ENCODE measurements at places on chromosomes 4 and X.

DNA sequence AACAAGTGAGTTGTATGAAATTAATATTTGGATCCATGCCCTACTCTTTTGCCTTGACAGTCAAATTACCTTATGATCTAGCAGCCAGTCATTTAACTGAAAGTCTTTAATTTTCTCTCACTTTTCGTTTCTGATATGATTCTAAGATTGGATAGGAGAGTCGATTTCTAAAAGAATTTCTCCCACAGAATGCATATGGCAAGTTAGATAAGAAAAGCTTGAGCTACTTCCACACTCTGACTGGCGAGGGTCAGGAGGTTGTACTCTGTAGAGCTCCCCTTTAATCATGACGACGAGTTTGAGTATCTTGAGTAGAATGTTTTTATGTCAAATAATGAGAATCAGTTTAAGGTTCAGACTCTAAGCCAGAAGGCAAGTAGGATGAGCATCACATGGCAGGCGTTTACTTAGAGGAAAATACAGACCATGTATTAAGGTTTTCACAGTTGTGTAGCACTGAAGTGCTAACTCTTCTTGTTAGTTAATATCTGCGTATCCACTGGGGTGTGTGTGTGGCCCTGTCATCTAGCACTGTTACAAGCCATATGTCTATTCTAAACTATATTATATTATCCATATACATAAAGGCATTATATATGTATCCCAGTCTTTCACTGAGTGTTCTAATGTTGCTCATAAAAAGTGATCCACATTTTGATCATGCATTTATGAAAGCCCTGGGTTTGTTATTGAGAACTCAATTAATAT, 37.8 kb downstream of the LRP2BP start:
- no peak for DNase-seq

GRCh38 chrX:132393085-132393484, 95.8 kb downstream of the MBNL3 start:
- DNase-seq = no peak

DNA sequence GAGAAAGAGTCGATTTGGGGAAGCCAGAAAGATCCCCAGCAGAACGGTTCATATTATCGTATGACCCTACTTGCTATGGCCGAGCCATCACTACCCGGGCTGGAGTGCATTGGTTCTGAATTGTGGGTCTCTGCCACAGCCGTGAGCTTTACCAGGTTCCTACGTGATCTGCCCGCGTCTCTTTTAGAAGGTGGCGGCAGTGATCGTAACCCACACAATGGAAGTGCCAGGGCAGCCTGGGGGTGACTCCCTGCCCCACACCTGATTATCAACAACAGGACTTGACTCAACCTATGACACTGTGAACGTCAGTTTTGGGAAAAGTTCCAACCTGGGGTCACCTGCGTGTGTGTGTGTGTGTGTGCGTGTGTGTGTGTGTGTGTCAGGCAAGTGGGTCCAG, 90.8 kb downstream of the SHOX start:
- no peak for DNase-seq

- peak; percentile 52 for DNase-seq
Observed at GRCh38 chr4:2364654-2365053, 53.8 kb downstream of the ZFYVE28 start.

DNA sequence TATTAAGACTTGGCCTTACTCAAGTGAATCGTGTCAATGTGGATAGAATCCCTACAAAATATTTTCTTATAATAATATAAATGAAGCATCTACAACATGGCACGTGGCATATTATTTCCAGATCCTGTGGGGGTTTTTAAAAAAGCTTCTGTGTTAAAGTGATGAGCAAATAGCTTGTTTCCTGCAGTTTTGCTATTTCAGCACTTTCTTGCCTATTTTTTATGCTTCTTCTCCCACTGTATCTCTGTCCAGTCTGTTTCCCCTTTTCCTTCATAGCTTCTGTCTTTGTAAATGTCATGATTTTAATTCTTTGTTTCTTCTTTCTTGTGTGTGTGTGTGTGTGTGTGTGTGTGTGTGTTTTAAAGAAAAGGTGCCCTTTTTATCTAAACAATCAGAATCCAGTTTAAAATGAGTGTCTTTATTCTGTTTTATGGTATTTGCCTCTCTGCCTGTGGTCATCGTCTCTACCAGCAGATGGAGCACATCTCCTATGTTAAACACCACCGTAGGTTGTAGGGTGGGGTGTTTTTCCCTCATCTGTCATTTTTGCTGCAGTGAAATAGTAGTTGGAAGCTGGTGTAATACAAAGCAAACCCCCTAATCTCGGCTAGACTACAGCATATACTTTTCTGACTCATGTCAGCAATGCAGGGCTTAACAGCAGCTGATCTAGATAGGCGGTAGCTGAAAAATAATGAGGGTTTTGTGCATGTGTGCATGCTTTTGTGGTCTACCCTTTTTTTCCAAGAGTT, 33.1 kb downstream of the FTHL17 start:
- DNase-seq = no peak

DNA sequence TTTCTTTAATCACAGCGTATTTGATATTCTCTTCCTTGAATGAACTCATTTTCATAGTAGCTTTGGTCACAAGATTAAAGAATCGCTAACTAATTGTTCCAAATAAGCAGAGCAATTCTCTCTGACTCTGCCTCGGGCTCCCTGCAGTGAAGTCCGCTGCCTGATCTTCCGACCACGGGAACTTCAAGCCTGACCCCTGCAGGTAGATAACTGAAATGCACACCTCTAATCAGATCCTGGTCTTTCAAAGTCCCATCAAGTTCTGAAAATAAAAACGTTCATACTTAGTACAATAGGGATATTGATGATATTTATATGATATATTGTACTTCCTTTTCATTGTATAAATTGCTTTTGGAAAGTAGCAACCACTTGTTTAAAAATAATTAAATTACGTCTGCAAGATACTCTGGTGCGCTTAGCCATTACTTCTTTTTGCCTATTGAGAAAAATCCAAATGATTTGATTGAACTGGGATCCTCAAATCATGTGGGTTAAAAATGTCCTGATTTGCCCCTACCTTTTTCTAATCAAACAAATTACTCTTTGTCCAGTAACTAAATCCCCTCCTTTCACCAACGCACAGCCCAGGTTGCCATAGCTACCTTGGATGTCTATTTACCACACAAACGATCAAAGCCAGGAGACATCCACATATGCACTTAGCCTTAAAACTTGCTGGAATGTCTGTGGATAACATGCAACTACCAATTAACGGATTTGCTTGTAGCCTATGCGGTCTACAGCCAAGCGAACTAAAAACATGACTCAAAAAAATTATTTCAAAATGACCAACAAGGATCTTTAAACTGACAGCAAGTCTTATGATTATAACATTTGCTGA, 4.2 kb downstream of the MID1 start:
- DNase-seq = no peak

DNA sequence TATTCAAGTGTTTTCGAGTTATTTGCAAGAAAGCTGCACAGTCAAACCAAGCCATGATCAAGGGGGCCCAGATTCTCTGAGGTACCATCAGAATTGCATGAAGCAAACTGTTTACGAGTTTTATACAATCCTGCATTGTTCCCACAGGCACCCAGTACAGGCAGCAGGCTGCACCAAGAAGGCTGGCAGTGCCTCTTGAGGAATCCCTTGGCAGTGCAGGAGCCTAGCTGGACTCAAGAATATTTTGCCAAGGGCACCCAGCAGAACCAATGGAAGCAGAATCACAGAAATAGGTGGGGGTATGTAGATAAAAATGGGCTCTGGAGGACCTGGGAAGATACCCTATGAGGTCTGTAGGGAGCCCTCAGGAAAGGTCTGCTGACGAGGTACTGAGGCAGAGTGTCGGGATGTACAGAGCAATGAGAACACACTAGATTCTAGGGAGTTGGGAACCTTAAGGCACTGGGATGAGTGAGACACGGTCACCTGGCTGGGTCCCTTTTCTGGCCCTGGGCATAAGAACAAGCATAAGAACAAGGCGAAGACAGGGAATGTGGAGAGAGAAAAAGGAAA, 2.5 kb upstream of the PLP1 start:
- no peak for DNase-seq

DNA sequence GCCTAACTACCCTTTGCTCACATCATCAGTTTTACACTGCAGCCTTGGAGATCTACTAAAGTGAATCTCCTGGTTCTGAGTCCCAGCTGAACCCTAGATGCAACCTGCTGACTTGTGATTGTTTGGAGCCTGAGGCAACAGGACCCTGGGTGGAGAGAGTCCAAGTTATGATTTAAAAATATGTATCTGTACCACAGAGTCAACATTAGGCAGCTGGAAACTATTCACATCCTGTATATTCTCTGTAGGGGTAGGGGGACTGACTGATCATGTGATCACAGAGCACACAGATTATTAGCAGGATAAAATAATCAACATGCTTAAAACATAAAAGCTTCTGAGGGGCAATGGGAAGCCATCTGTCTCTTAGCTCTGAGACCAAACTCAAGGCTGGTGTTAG, 52.1 kb downstream of the CT47B1 start:
- DNase-seq = no peak

GRCh38 chr4:60913002-60913401, 287.1 kb upstream of the ADGRL3 start:
- DNase-seq = no peak

DNA sequence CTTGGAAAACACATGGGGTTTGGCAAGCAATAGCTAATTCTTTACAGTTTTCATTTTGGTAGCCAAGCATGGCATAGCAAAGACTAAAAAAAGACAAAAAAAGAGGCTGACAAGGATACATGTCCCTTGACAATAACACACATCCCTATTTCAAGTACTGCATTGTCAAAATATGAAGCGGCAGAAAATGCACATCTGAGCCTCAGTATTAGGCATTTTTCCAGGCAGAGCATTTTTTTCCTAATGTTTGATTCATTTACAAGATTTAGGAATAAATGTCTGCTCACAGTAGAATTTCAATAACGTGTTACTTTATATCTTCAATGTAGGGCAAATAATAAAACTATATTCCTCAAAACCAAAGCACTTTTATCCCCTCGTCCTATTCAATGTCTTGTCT, 216.3 kb upstream of the PCDH18 start:
- DNase-seq = no peak

- no peak for DNase-seq
Observed at GRCh38 chrX:2263203-2263602, 237.6 kb downstream of the DHRSX start.

GRCh38 chr4:166277401-166277800, 404.4 kb downstream of the TLL1 start:
- no peak for DNase-seq

DNA sequence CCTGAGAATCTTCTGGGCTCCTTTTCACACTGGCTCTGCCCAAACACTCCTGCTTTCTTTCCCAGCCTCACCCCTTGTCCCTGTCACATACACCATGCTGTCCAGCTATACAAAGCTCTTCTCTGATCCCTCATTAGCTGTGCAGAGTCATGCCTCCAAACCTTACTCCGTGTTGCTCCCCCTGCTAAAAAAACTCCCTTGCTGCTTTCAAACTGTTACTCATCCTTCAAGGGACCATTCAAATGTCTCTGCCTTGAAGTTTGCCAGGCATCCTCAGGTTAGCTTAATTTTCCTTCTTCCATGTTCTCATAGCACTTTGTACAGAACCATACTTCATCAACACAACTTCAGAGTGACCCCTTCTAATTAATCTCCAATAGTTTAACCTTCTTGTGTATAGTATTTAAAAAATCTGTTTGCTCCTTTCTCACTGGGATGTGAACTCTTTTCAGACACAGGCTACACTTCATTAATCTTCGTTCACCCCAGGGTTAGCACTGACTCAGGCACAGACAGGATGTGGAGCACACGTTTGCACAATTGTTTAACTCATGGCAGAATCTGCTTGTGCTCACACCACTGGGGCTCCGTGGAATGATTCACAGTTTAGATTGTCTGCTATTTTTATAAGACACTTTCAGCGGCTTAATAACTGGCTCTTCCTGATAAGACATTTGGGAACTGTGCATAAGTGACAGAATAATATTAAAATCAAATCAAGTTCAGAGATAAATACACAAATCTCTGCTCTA, 21.4 kb upstream of the SEL1L3 start:
- no peak for DNase-seq

- DNase-seq = no peak
Observed at GRCh38 chrX:69088171-69088938, 76.9 kb downstream of the PJA1 start.

GRCh38 chr4:122980860-122981259, 58.5 kb upstream of the NUDT6 start:
- DNase-seq = no peak

DNA sequence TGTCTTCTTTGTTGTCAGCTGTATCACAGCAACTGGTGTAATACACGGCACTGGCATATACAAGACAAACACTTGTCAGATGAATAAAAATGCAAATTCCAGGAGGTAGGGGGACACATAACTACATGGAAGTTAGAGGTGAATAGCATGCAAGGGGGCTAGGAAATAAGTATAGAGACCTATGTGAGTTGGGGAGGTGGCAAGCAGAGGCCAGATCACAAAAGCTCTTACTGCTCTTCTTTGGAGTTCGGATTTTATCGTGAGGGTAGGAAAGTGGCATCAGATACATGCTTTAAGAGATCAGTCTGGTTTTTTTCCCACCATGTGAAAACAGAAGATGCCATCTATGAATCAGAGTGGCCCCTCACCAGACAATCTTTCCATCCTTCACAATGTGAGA, 2.8 kb upstream of the SRP72 start:
- DNase-seq = no peak

GRCh38 chrX:45876206-45876605, 669.0 kb downstream of the ZNF674 start:
- DNase-seq = no peak

- no peak for DNase-seq
Observed at GRCh38 chr4:7394681-7395451, 39.9 kb downstream of the PSAPL1 start.

- DNase-seq = no peak
Observed at GRCh38 chr4:148827781-148828180, 385.6 kb upstream of the NR3C2 start.

GRCh38 chr4:1870328-1870577, 940 bp upstream of the NSD2 start:
- peak; percentile 81 for DNase-seq

- no peak for DNase-seq
Observed at GRCh38 chr4:85514117-85514516, 39.2 kb downstream of the ARHGAP24 start.

DNA sequence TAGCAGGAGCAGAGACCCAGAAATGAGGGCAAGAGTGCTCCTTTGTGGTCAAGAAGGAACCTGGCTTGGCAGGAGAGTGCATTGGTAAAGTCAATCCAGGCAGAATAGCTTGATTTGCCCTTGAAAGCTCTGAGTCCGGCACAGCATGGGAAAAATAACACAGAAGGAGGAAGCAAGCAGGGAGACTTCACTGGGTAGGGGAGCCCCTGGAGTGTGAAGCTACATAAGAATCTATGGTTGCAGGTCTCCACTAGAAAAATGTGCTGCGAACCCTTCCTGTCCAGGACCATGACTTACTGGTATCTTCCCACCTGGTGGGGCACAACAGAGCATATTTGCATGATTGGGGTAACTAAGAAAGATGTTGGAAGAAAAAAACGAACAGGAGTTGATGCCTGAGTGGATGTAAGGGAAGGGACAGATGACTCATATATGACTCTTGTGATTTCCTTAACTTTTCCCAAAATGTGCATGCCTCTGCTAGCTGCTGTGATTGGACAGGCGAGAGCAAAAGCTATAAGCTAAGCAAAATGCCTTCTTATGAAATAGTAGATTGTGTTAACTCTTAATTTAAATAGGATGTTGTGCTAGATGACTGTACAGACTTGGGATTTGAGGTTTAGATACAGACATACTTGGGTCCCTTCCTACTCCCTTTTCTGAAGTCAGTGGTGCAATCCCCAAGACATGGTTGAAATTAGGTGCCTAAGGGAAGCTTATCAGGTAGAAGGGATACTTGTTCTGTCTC, 3.3 kb downstream of the IL13RA1 start:
- no peak for DNase-seq

- DNase-seq = no peak
Observed at GRCh38 chr4:73998040-73999011, at the start of gene CXCL5. TSS of gene CXCL5 (minus strand) at chr4:73998677. CDS start at chr4:73998581, 96 bp downstream.

All from stimulated activated CD8-positive, alpha-beta memory T cell treated with anti-CD3 and anti-CD28 coated beads, Interleukin-2, amount 100 ng/mL, for 48 hours (primary cell).